ENCODE measurements at places on chromosomes 1 and 21.

DNA sequence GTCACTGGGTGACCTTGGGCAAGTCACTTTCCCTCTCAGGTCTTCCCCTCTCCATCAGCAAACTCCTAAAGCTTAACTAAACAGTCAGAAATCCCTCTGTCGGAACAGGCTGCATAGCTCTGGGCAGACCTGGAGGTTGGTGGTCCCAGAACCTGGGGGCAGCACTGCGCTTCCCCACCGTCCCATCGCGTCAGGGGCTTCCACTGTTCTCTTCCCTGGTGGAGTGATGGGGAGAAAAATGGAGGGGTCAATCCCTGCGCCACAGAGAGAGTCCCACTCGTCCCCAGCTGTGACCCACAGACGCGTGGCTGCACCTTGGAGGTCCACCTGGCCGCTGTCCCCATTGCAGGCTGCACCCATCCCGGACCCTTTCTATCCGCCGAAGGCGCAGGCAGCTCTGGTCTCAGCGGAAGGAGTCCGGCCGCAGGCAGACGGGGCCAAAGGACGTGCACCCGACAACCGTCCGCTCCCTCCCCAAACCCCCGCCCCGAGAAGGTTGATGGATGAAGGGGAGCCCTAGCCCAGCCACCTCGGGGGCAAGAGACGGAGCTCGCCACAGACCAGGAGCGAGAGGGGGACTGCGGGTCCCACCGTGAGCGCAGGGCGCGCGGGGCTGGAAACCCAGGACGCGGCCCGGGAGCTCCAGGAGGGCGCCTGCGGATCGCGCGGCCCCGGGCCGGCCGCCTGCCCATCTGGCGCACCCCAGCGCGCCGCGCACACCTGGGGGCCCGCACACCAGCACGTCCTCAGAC lies 588 bp upstream of the WNT3A start:
- DNase-seq: peak; percentile 3

DNA sequence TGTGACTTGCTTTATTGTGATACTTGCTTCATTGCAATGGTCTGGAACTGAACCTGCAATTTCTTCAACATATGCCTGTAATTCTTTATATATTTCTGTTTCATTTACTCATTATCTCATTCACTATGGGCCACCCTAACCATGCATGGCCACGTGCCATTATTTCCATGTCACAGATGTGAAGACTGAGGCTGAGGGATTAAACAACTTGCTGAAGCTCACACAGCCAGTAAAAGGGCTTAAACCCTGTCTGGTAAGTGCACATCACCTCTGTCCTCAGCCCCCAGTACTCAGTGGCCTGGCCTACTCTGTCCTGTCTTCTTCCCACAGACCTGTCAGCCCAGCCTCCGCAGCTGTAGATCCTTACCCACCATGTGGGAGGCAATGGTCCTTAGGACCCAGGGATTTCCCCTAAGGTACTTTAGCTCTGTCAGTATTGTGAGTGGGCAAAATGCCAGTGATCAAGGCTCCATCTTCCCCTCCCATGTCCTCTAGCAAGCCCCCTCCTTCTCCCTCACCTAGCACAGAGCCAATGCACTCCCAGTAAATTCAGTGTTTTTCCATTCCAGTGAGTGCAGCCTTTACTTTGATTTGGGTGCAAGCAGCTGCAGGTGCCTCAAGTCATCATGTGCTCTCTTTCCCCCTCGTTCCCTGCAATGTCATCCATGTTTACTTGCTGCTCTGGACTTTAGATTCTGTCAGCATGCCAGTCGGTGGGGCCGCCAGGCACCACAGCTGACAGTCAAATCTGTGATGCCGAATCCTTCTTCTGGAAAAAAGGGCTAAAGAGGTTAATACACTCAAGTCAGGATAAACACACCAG lies 228.2 kb upstream of the PROX1 start:
- no peak for DNase-seq

DNA sequence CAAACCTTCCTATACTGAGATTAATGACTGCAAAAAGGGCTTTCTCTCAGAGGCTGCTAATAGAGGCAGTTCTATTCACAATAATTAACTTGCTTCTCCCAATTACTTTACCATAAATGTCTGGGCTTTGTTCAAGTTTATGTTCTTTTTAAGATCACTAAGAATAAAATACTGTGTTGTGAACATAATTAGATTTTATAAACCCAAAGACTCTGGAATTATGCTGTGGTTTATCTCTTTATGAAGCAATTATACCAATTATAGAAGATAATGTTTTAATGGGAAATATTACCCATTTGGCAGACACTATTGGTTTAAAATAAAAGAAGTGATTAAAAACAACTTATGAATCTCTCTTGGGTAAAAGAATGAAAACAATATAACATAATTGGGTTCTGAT lies 43.5 kb upstream of the IL12RB2 start:
- DNase-seq: no peak

- DNase-seq: no peak
Measured at GRCh38 chr1:18464665-18465050, 16.1 kb upstream of the KLHDC7A start.

DNA sequence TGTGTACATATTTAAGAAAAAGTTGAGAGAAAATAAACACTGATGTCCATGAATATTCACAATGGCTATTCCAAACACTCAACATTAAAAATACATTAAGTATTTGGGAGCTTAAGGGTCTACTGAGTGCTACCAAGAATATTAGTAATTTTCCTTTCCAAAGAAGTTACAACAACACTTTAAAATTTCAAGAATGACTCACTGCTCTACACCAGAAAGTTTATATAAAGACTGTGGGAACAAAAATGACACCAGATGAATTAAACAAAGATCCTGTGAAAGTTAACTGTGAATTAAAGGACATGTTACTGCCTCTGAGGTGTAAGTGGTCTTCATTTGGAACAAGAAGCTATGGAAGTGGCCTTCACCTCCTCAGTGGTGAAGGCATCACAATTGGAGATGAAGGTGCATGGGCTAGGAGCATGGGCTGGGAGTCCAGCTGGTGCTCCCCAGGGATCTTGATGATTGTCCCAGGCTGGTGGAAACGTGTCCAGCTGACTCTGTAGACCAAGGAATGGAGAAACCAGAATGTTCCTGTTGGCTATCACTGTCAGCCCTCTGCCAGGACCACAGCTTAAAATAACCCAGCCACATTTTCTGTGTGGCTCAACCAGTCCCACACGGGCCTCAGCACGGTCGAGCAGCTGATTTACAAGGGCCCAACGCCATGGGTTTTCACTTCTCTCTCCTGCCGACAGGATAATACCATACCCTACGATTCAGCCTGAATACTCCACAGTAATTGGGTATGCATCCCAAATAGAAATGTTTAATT lies 28.8 kb downstream of the TAF5L start:
- no peak for DNase-seq
